Stimulated activated naive CD8-positive, alpha-beta T cell treated with anti-CD3 and anti-CD28 coated beads, Interleukin-15, amount 100 ng/mL, for 72 hours (primary cell): ENCODE measurements at places on chromosomes 1 and 21.

- DNase-seq = no peak
Measured at GRCh38 chr1:33358114-33358794, 37.4 kb upstream of the A3GALT2 start.

- DNase-seq = no peak
Measured at GRCh38 chr1:223212441-223212840, 69.4 kb upstream of the TLR5 start.

DNA sequence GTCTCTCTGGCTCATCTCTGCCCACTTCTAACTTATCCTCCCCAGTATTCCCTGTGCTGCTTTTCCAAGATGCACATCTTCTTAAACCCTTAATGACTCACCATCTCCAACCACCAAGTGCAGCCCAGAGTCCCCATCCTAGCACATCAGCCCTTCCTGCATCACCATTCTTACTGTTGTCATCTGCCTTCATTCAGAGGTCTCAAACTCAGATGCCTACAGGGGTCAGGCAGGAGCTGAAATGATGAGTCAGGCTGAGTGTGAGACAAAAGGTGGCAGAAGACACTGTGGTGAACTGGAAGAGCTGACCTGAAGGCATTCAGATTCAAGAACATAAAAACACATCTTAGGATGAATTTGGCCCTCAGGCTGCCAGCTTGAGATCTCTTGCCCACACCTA, 34.6 kb downstream of the OLFML2B start:
- no peak for DNase-seq

DNA sequence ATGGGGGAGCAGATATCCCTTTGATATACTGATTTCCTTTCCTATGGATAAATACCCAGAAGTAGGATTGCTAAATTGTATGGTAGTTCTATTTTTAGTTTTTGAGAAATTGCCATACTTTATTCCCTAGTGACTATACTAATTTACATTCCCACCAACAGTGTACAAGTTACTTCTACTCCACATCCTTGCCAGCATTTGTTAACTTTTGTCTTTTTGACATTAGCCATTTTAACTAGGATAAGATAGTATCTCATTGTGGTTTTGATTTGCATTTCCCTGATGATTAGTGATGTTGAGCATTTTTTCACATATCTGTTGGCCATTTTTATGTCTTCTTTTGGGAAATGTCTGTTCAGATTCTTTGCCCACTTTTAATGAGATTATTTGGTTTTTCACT, 620.6 kb upstream of the CAMK1G start:
- no peak for DNase-seq

DNA sequence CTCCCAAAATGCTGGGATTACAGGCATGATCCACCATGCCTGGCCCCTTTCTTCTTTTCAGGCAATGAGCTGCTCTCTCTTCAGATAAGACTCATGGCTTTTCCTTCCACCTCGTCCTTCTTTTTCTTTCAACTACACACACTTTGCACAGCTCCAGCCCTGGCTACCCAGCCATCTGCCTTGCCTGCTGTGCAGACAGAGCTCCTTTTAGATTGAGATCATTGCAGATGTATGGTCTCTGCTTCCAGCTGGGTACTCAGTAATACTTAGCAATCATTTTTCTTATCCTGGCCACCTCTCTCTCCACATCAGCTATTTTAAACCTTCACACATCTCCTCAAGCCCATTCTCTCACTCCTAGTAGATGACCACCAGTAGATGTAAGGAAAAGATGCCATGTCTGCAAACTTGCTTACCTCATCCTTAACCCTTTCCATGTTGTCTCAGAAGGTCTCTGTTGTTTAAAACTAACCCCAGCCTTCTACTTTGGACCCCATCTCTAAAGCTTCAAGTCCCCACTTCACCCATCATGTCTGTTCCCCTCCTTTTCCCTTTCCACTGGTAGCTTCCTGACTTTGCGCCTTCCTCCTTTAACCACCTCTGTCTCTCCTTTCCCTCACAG, 7.3 kb downstream of the RAB4A start:
- no peak for DNase-seq

DNA sequence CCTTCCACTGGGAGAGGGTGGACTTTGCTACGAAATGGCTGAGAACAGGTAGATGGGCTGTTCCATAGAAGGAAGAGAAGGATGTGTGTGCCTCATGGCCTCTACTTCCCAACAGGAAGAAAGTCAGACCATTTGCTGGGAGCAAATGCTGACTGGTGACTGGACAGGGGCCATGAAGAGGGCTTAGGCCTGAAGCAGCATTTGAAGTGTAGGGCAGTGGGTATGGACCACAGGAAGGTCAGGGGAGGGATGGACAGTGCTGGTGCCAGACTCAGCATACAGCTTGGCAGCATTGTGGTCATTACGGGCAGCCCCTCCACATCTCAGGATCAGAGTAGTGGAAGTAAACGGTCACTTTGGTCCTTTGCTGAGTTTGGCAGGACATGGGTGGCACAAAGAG, 275.7 kb downstream of the MATN1 start:
- DNase-seq = no peak
